Epithelial cell of prostate (primary cell): ENCODE measurements at places on chromosomes 5 and 9.

GRCh38 chr9:86069206-86069869, 30.0 kb downstream of the GOLM1 start:
- no peak for DNase-seq

DNA sequence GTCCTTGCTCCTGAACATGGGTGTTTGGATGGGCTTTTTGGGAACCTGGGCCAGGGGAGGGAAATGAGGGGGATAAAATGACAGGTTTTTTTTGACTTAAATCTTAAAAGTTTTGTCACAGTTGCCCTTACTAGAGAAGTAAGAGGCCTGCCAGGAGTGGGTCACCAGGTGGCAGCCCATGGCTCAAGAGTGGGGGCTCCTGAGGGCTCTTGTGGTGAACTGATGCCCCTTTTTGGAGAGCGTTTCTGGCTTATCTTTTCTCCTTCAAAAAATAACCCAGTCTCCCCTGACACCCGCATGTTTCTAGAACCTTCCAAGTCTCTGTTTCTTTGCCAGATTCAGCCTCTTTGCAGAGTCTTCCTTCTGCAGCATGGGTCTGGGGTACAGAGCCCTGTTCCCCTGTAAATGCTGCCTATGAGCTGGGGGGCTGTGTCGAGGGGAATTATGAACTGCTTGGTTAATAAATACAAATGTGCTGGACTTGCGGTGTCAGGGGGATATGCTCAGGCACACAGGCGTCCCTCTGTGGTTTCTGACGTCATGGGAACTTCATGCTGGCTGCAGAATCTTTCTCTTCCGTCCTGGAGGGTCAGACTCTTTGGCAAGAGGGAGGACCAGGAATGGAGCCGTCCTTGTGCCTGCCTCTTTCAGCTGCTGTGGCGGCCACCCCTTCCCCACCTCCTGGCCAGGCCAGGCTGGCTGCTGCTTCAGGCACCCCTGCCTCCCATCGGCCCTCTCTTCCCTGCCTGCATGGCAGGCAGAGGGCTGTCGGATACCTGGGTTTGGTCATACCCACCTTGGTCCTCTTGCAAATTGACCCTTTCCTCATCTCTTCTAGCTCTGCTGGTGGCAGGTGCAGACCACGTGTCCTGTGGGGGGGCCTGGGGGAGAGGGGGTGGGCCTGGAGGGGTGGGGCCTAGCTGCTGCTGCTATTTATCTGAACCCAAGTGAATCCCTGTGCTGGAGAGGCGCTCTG, 30.1 kb downstream of the PTPA start:
- DNase-seq, result no peak

GRCh38 chr9:20447291-20447690, 175.0 kb downstream of the MLLT3 start:
- no peak for DNase-seq

- peak; percentile 73 for DNase-seq
These were observed 30.3 kb downstream of the CAST start for GRCh38 chr5:96692441-96692840.

- DNase-seq, result no peak
These were observed 34.4 kb downstream of the MAP1B start for GRCh38 chr5:72141440-72142355.

GRCh38 chr5:173744551-173744950, 128.1 kb upstream of the BOD1 start:
- DNase-seq, result no peak

GRCh38 chr5:137595396-137596079, 96.4 kb upstream of the SPOCK1 start:
- DNase-seq, result no peak

DNA sequence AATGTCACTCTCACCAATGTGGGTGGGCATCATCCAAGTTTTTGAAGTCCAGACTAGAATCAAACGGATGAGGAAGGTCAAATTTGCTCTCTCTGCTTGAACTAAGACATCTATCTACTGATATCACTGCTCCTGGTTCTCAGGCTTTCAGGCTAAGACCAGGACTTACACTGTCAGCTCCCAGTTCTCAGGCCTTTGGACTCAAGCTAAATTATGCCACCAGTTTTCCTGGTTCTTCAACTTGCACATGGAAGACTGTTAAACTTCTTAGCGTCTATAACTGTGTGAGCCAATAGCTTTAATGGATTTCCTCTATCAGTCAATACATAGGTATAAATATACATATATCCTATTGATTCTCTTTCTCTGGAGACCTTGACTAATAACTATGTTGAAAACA, 35.3 kb downstream of the LYRM7 start:
- no peak for DNase-seq

- DNase-seq, result no peak
These were observed 48.4 kb downstream of the PSD2 start for GRCh38 chr5:139843991-139844390.

DNA sequence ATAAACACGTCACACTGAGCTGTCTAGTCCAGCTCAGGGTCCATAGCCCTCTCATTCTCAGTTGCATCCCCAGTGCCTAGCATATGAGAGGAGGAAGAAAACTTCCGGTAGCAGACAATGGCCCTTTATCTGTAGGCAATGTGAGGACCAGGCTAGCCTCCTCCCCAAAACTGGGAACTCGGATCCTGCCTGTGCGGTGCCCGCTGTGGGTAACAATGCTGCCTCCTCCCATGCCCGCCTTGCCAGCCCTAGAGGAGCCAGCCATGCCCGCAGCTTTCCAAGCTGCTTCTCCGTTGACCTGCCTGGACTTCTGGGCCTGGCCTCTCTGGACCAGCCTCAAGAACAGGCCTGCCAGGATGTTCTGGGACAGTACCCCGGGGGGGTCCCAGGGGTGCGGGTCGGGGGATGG, 74.6 kb upstream of the ORM1 start:
- DNase-seq, result no peak

GRCh38 chr5:173839117-173839713, 48.9 kb upstream of the CPEB4 start:
- DNase-seq, result no peak

GRCh38 chr9:133959966-133960567, 32.1 kb downstream of the VAV2 start:
- DNase-seq, result no peak

DNA sequence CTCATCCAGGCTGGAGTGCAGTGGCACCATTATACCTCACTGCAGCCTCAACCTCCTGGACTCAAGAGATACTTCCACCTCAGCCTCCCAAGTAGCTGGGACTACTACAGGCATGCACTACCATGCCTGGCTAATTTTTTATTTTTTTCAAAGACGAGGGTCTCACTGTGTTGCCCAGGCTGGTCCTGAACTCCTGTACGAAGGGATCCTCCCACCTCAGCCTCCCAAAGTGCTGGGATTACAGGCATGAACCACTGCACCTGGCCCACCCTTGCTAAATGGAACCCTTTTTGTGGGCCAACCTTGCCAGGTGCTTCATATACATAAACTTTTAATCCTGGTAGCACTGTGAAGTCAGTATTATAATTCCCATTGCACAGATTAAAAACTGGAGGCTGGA, 1.0 kb downstream of the GRHPR start:
- DNase-seq, result no peak

- no peak for DNase-seq
These were observed 90.0 kb downstream of the PDE8B start for GRCh38 chr5:77300451-77300850.

- peak; percentile 86 for DNase-seq
These were observed at the start of gene STING1 for GRCh38 chr5:139482050-139482889. TSS of gene STING1 (minus strand) at chr5:139482758. CDS start at chr5:139481704, 1,054 bp downstream.

GRCh38 chr5:137567226-137567625, 68.1 kb upstream of the SPOCK1 start:
- no peak for DNase-seq

GRCh38 chr5:90709323-90710155, 150.9 kb downstream of the ADGRV1 start:
- no peak for DNase-seq

- DNase-seq, result no peak
These were observed 235.7 kb upstream of the ELL2 start for GRCh38 chr5:96197347-96197746.

- no peak for DNase-seq
These were observed 47.8 kb downstream of the KDM4C start for GRCh38 chr9:6805532-6805931.

DNA sequence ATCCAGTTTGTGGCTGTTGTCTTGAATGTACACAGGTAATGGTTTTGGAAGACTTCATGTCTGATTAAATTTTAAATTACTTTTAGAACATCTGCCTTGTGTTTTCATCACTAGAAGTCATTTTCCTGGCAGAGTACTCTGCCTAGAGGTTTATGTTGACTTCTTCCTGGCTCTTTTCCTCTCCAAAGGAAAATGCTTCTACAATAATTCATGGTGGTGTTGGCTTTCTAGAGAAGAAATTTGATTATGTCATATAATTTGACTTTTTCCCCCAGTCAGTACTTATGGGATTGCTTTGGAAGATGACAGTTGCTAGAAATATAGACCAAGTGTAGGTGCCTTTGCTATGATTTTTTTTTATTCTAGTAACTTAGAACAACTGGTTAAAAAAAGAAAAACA, 46.8 kb downstream of the F2RL2 start:
- no peak for DNase-seq

DNA sequence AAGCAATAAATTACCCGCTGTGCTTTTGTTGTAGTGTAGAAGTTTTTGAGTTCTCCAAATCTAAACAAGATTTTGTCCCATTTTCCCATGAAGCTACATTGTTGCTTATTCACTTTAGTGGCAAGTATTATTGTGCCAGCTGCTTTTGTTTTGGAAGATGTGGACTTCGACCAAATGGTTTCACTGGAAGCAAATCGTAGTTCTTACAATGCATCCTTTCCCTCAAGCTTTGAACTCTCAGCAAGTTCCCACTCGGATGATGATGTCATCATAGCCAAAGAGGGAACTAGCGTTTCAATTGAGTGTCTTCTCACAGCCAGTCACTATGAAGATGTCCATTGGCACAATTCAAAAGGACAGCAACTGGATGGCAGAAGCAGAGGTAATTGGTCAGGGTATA, 10.9 kb downstream of the MFAP3 start:
- DNase-seq, result no peak

DNA sequence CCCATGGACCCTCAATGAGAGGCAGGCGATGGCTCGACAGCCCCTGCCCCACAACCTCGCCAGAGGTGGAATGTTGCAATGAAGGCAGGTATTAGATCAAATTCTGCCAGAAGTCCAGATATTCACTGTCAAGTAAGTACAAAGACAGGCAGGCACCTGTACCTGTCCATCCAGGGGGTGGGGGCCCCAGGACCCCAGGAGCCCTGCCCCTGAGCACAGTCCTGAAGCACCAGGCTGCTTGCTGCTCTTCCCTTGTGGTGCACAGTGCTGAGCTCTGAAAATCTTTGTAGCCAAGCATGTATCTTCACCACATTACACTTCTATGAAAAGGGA, 26.2 kb upstream of the HMCN2 start:
- no peak for DNase-seq

DNA sequence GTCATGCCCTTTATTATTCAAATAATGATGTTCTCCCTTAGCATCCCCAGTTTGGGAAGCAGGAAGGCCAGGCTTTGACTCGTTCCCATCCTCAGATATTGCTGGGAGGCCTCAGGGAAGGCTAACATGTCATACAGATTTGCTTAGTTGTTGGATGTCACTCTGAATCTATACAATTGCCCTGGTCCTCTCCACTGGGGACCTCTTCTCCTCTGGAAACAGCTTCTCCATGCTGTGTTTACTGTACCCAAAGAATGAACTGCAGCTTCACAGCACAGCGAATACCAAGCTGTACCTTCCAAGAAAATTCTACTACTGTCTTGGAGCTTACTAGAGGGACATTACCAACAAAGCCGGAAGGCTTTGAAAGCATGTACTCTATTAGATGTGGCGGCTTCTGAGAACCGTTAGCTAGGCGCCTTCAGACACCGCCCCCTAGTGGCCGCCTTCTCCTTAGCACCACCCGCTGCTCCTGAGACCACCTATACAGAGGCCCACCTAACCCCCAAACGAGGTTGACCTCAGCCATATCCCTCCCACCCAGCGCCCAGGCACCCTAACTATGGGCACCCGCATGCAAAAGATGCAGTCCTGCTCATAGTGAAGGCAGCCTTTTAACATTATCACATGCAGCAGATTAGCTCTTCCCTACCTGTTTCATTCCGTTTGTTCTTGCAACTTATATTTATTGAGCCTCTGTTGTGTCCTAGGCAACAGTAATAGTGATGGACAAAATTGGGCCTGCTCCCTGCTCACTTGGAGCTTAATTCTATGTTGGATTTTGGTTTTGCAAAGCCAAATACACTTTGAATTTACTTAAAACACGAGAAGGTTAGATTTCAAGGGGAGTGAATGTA, 34.9 kb upstream of the FOXI1 start:
- DNase-seq, result no peak

DNA sequence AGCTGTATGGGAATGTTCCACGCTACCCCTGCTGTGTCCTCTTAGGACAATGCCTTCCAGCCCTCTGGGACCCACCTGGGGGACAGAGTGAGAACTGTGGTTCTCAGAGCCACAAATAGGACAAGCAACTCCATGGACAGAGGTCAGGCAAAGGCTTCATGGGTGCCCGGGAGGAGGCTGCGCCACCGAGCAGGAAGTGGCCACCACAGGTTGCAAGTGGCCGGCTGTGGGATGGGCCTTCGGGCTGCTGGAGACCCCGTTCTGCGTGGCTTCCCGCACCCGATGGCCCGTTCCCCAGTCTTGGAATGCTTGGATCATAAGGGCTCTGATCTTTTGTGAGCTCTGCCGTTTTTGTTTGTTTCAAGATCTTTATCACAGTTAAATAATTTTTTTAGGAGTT, 118.8 kb downstream of the BOD1 start:
- DNase-seq, result no peak

- DNase-seq, result no peak
These were observed 37.9 kb downstream of the LHFPL2 start for GRCh38 chr5:78610636-78611035.

- DNase-seq, result no peak
These were observed 143.3 kb upstream of the ADAMTSL1 start for GRCh38 chr9:18330401-18331309.

GRCh38 chr9:127263664-127264063, 910 bp upstream of the GARNL3 start:
- no peak for DNase-seq

DNA sequence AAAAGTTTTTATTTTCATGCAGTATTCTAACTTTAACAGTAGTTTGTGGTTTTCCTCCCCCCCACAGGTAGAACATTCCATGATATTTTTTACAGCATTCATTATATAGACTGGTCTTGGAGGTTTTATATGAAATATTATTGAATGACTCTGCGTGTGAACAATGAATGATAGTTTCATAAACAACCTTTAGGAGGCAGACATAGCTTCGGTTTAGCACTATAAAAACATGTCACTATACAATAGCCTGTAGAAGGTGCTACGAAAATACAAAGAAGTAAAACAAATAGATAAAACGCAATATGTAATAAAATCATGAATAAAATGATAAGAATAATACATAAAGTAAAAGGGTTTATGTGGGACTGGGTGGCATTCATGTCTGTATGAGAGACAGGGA, 8.5 kb downstream of the KLF4 start:
- DNase-seq, result no peak

DNA sequence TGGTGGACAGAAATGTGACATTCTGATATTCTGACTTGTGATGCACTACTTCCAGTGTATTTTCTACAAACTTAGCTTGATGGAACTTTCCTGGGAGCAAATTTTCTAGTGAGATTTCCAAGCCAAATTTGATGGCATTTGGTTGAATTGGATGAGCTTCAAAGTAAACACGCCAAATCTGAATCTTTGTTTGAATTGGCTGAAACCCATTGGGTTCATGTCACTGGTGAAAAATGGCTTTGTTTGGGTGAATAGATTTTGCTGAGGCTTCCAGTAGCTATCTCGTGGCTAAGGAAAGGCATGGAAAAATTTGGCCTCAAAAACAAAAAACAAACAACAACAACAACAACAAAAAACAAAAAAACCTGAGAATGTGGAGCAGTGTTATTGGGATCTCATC, 271.1 kb upstream of the RPS23 start:
- no peak for DNase-seq

- DNase-seq, result no peak
These were observed 46.5 kb downstream of the RETREG1 start for GRCh38 chr5:16570121-16570815.
